ENCODE measurements at places on chromosomes 5 and 9. TPM values are rescaled to one million over a fixed set of nuclear protein-coding genes. Genes with fewer than 3 reads are reported as not detected.

- no peak for DNase-seq
These were observed 14.4 kb downstream of the CKMT2 start for GRCh38 chr5:81247441-81247972.

DNA sequence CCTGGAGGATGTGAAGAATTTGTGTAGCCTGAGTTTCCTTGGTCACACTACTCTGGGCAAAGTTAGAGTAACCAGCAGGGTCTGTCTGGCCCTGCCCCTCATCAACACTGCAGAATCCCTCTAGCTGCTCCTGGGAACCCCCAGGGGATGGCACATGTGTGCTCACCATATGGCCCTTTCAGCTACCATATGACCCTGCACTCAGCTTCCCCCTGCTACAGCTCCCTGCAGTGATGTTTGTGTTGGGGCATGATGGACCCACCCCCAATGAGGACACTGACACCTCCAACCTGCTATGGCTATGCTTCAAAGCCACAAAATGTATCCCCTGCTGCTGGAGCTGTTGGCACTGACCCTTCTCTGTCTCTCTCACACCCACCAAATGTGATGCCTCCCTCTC, 152.7 kb downstream of the SNX18 start:
- no peak for DNase-seq

- DNase-seq = no peak
These were observed 71.4 kb upstream of the PHYKPL start for GRCh38 chr5:178304016-178304415.

GRCh38 chr5:143379606-143380005, 23.9 kb downstream of the NR3C1 start:
- DNase-seq = no peak

DNA sequence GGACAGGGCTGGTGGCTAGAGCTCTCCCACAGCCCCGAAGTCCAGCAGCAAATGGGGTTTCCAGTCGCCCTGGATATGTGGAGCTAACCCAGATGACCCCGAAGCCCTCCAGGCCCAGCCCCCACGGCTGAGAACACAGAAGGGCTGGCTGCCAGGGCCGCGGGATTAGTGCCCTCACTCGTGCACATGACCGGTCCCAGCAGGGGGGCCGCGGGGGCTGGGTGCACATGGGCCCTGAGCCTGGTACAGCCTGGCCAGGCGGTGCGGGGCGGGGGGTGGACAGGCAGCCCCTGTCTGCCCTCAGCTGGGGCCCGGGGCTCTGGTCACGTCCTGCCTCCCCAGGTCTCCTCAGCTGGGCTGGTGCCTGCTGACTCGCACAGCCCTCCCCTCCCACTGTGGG, 5.9 kb downstream of the SSNA1 start:
- DNase-seq = no peak

The ANKRD34B gene
- polyA plus RNA-seq = 0.32 TPM

The PNPLA7 gene
- 3.7 TPM for polyA plus RNA-seq

The PAPPA gene
- polyA plus RNA-seq = 3.5 TPM

The CAVIN4 gene
- 5.5 TPM for polyA plus RNA-seq

Measured in left kidney (tissue), 8 donors.